D341Med (cell line): ENCODE measurements at places on chromosomes 6 and 20.

DNA sequence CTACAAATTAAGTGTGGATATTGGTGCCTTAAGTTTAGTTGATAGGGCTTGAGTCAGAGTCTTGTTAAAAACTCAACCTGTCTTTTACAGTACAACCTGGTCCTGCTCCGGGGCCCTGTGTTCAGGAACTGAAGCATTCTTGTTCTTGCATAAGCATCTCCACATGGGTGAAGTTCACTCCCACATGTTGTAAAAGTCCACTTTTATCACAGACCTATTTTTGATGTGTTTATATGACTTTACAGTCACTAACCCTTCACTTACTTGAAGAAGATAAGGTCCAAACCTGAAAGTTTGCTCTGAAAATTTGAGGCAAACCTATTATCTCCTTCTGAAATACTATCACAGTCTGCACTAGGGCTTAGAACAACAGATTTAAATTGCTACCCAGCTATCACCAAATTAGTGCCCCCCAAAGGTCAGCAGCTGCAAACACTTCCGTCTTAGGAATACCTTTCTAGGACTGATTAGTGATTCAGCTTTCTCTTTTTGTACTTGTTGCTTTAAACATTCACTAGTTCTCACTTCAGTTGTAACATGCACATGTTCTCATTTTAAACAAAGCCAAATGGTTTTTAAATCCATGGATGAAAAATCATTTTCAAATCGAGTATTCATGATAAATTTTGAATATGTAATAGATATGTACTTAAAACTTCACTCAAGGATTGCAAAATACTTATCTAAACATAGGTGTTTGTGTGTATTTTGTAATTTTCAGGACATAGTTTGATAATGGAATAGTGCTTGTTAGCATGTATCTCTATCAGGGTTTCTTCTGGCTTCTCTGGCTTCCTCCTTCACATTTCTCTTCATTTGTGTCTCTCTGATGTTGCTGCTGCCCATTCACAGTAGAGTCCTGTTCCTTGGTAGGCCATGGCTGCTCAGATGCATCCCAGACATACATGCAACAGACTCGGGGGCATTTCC, 469.8 kb upstream of the SOX4 start:
- DNase-seq: no peak

GRCh38 chr6:118739696-118740353, 88.4 kb upstream of the CEP85L start:
- DNase-seq: no peak

- no peak for DNase-seq
Measured at GRCh38 chr6:120173250-120173649, 823.7 kb upstream of the MAN1A1 start.

DNA sequence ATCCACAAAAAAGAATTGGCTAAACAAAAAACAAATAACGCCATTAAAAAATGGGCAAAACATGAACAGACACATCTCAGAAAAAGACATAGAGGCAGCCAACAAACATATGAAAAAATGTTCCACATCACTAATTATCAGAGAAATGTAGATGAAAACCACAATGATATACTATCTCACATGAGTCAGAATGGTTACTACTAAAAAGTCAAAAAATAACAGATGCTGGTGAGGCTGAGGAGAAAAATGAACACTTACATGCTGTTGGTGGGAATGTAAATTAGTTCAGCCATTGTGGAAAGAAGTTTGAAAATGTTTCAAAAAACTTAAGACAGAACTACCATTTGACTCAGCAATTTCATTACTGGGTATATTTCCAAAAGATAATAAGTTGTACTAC, 430.1 kb upstream of the JAG1 start:
- DNase-seq: no peak

GRCh38 chr20:14266246-14266645, 71.2 kb downstream of the FLRT3 start:
- no peak for DNase-seq

DNA sequence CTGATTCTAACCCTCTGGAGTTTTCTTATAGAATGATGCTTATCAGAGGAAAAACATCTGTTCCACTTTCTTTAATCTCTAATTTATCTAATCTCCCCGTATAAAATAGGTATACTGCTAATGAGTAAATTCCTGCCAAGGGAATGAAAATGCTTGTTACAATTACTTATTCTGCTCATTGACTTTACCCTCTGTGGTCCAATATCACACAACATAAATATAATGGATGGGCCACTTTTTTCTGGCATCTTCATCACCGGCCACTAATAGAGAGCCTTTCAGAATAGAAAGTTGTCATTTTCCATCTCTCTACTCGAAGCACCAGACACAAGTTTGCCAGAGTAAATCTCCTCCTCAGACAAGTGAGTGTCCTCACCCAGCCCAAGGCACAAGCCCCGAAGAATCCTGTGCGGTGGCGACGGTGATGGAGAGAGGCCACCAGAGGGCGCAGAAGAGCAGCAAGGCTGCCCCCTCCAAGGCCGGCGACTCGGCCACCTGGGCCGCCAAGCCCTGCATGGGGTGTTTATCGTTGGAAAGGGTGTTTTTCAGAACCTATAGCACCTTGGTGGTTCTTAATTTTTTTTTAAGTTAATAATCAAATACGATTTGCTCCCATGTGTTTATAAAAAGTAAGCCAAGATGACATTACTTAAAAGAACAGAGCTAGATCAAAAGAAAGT, 212.9 kb upstream of the ARID1B start:
- DNase-seq: peak; percentile 91

GRCh38 chr6:106549521-106549920, 79.8 kb downstream of the RTN4IP1 start:
- DNase-seq: no peak

DNA sequence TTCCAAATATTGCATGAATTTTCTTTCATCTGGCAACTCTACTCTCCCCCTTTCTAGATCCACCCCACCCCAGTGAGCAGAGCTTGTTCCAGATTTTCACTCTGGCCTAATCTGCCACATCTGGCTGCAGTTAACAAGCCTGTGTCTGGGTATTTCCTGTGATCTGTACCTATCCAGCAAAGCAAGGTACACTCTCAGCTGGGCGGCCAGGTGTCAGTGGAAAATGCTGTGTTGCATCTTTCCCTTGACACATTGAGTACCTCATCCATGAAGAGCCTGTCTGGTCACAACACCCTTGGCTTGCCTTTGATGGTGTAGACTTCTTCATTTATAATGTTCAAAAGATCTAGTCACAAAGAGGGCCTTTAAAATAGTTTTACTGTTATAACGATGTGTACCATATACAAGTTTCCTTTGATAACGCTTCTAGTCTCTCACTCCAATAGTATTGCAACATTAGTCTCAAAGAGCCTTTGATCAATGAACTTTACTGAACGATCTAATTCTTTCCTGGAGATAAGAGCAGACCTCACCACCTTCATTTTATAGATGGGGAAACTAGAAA, 6.0 kb upstream of the RNF182 start:
- DNase-seq: no peak

DNA sequence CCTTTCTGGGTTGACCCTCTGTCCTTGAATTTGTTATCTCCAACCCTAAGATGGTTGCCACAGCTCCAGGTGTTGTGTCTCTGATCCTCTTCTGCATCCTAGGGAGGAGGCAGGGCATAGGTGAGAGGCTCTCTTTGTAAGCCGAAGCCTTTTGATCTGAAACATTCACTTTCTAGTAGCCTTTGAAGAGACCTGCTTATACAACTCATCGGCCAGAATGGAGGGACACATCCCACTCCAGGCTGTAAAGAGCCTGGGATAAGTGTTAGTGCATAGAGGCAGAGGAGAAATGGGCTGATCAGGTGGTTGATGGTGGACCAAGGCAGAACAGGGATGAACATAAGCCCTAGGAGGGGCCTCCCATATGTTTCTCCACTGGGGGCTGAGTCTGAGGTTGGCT, 137.1 kb upstream of the KCNG1 start:
- DNase-seq: no peak

DNA sequence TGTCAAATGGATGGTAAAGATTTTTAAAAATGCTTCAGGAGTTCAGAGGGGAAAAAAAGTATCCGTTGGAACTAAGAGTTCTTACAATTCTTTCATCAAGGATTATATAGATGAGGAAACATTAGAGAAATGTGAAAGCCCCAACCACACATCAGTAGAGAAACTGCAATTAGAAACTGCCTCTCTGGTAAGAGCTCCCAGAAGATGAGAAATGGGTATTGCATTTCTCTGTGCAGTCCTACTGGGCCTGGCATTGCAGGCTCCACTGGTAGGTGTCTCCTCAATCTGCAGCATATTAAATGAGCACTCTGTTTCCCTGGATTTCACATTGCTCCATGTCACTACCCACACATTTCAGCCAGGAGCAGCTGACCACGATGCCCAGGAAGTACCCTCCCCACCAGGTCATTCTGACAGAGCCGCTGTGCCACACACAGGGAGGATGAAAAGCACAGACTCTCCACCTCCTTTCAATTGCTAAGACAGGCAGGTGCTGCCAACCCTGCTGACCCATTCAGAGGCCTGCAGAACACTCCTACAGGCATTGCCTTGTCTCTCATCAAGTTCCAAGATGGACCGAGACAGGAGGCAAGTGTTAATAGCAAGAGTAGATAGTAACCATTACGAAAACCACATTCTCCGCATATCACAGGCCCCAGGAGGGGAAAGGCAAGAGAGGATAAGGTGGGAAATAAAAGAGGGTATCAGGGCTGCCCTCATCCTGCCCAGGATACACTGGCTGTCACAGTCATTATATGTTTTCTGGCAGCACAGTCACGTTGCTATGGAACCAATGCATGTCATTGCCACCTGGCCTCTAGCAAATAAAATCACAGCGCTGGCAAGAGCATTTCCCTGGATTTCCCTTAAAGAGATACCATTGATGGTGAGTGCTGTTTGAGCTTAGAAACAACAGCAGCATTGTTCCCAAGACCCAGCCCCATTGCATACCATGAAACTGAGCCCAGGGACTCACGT, 241.7 kb downstream of the ATXN1 start:
- DNase-seq: no peak

GRCh38 chr6:40904583-40905194, 134.3 kb downstream of the UNC5CL start:
- no peak for DNase-seq

GRCh38 chr6:142845143-142845571, 99.8 kb downstream of the HIVEP2 start:
- no peak for DNase-seq

DNA sequence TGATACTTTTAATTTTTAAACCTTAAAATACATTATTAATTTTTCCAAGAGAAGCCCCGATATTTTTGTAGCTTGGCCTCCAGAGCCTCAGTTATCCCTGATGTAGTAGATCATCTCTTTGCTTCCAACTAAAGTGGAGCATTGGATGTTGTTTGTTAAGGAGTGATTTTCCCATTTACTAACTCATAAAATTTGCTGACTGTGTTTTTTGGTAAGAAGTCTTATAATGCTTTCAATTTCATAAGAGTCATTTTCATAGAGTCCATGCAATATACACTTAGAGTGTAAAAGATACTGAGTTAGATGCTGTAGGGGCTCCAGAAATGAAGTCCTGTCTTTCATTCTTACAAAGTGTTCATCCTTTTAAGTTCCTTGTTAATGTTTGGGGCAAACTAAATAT, 46.8 kb downstream of the CDKAL1 start:
- no peak for DNase-seq

DNA sequence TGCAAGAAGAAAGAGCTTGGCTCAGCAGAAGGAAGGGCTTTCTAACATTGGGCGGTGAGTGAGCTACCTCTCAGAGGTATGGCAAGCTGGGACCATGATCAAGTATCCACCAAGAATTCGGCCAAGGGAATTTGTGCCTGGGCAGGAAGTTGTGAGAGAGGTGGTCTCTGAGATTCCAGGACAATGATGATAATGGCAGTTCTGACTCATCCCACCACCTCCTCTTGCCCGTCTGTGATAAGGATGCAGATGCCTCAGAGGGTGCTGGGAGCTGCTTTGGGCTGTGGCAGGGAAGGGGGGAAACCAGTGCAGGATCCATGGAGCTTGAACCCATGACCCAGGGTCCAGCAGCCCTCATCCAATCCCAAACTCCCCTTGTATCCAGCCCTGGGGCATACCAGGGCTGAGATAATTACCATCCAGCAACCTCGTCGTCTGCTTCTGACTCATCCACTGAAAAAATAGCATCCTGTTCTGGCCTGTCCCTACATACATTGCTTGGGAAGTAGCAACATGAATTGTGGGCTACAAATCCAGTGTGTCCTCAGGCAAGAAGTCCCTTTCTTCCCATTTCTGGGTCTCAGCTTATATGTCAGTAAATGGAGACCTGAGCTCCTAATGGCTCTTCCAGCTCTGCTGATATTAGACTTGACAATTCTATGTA, 5.9 kb downstream of the TGM6 start:
- DNase-seq: no peak

DNA sequence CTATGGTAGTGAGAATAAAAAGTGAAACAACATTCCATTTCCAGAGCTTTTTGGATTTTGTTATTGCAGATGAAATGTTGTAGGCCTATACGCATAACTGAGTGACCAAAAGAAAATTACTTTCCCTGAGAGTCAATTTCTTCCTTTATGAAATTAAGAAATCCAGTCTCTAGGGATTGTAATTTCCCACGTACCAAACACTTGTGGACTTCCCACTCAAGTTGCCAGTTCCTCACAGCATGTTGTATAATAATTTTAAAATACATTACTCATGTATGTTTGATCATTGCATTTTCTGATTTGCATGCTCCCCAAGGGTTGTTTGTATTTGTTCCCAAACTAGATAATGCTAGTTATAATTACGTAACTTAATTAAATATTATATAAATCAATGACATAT, 12.0 kb upstream of the PRDM1 start:
- no peak for DNase-seq

GRCh38 chr6:45966340-45966739, 49.3 kb downstream of the CLIC5 start:
- DNase-seq: no peak

- DNase-seq: no peak
Measured at GRCh38 chr6:21332077-21332476, 261.5 kb upstream of the SOX4 start.

DNA sequence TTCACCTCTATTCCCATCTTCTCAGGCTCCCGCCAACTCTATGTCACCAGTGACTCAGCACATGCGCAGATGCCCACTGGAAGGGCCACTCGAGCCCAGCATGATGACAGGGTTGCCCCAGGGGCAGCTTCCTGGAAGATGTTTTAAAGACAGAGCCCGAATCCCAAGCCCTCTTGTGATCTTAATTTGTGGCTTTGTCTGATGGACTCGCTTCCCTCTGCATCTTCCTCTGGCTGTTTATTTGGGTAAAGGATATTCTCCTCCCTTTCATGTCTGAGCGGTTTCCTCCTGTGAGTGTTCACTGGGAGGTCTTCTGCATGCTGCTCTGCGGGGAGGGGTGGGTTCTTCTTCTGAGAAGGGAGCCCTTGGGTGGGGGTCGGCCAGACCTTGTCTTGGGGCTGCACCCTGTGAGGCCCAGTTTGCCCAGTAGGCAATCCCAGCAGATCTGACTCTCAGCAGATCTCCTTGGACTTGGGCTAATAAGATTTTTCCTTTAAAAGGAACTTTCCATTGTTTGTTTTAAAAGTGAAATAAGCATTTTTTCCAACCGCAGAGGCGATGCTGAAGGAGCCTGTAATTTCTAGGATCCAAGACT, 401.0 kb downstream of the CDC5L start:
- no peak for DNase-seq

DNA sequence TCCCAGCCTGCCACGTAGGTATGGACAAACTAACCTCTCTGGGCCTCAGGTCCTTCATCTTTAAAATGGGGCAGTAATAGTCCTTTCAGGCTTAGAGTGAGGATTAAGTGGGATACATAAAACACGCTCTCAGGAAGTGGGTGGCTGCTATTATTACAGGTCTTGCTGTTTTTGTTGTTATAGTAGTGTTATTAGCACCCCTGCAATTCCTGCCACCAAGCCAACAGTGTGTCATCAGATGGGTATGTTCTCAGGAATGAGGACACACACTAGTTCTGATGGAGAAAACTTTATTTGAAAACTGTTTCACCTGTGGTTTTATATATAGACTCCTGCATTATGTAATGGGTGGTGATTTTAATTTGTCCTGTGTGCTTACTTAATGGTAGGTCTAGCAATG, 131.7 kb downstream of the LRRC1 start:
- DNase-seq: no peak
